ENCODE measurements at places on chromosomes 13 and 19.

DNA sequence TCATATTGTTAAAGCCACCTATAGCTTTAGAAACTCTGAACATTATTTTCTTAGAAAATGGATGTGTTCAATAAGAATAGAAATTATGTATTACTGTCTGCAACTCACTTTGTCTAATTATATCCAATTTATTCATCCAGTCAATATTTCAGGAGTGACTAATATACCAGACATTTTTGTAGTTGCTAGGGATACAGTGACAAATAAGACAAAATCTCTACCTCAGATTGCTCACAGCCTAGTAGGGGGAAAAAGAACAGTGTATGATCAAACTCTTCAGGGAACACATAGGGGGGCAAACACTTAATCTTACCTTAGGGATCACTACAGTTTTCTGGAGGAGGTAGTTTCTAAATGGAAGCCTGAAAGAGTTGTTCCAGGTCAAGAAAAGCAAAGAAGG, 8.6 kb downstream of the BRCA2 start:
- no peak for DNase-seq

- no peak for DNase-seq
Measured at GRCh38 chr19:29858000-29858596, 46.3 kb downstream of the CCNE1 start.

- no peak for DNase-seq
Measured at GRCh38 chr19:11658970-11659369, 61.7 kb downstream of the ZNF627 start.

DNA sequence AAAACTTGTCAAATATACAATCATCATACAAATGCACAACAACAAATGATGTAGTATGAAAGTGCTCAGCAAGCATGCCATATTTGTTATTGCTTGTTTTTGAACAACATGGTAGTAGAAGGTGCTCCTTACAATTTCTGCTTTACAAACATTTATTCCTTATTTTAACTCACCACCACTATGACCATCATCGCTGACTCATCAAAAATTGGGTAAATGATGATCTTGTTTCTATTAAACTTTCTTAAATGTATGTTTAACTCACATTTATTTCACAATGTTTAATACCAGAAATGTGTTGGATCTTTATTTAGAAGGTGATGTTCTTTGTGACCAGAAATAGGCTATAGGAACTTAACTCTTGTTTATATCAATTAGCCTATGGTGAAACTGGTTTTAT, 45.5 kb downstream of the KCNRG start:
- DNase-seq, result no peak

GRCh38 chr13:98443329-98443728, 133.6 kb downstream of the STK24 start:
- DNase-seq, result peak; percentile 45

DNA sequence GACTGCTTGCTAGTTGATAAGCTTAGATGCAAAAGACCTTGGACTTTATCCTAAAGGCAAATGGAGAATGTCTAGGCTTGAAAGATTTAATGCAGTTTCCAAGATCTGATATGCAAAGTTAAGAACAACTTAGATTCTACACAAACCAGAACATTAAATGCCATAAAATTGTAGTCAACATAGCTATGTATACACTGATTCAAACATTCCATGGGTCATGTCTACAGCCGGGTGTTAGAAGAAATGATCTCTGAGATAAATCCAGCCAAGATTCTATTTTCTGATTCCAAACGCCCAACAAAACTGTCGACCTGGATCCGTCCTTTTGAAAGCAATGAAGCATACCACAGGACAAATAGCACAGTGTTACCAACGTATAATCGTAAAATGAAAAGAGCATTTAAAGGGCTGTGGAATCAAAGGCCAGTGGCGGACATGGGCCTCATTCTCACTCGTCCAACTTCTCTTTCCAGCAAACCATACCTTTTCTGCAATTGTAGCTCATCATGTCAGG, 52.7 kb downstream of the KCTD12 start:
- no peak for DNase-seq

- DNase-seq, result no peak
Measured at GRCh38 chr19:31572102-31572975, 223.1 kb upstream of the TSHZ3 start.

DNA sequence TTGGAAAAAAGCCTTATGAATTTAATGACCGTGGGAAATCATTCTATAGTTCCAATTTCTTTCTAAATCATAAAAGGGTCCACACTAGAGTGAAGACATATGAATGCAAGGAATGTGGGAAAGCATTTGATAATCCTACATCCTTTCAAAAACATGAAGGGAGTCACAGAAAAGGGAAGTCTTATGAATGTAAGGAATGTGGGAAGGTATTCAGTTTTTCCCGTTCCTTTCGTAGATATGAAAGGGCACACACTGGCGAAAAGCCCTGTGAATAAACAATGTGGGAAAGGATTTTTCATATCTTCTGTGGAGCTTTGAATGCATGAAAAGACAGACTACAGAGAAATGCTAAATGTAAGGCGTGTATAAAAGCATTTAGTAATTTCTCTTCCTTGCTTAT, 27.0 kb downstream of the ZNF20 start:
- no peak for DNase-seq

- DNase-seq, result no peak
Measured at GRCh38 chr13:30142486-30143211, 164.7 kb downstream of the KATNAL1 start.

GRCh38 chr13:21897161-21897560, 226.3 kb downstream of the FGF9 start:
- DNase-seq, result no peak

GRCh38 chr13:105972811-105973590, 562.5 kb downstream of the EFNB2 start:
- no peak for DNase-seq
